Subcutaneous preadipocyte (primary cell): ENCODE measurements at places on chromosomes 5 and 9. TPM values are rescaled to one million over a fixed set of nuclear protein-coding genes. Genes with fewer than 3 reads are reported as not detected.

The PCDHA11 gene
- under 0.01 TPM in 1 of 2 replicates, not detected in the other for total RNA-seq

The GMCL2 gene
- total RNA-seq: not detected in 2 replicates

The BTNL9 gene
- 0.37 TPM in 1 of 2 replicates, not detected in the other for total RNA-seq

The EEIG1 gene
- total RNA-seq: 10.8 and 13.6 TPM in 2 replicates

The ADAMTS2 gene
- total RNA-seq: 37.9 and 39.7 TPM in 2 replicates

The NRG2 gene
- total RNA-seq: 1.1 and 2.0 TPM in 2 replicates

The MELK gene
- total RNA-seq: 25.0 and 38.9 TPM in 2 replicates

The GRM6 gene
- not detected in 2 replicates for total RNA-seq

The OBP2B gene
- total RNA-seq: not detected in 2 replicates

The PCDHB2 gene
- total RNA-seq: 0.59 and 1.5 TPM in 2 replicates

The HSD17B3 gene
- total RNA-seq: not detected in 2 replicates

The LCN1 gene
- not detected in 2 replicates for total RNA-seq

The ECM2 gene
- total RNA-seq: 2.0 and 3.3 TPM in 2 replicates

The AQP7 gene
- total RNA-seq: 0.59 and 1.1 TPM in 2 replicates

The PCDHA5 gene
- total RNA-seq: under 0.01 TPM in 1 of 2 replicates, not detected in the other

The SPINK6 gene
- not detected in 2 replicates for total RNA-seq

The C5orf52 gene
- not detected in 2 replicates for total RNA-seq

The PLPP1 gene
- total RNA-seq: 44.8 and 51.0 TPM in 2 replicates

The GABRA6 gene
- total RNA-seq: not detected in 2 replicates

The SLC6A19 gene
- total RNA-seq: not detected in 2 replicates

The GFI1B gene
- not detected in 2 replicates for total RNA-seq

The GLDC gene
- 11.0 and 17.6 TPM in 2 replicates for total RNA-seq

The HTR4 gene
- not detected in 2 replicates for total RNA-seq

The BAAT gene
- under 0.01 TPM in 1 of 2 replicates, not detected in the other for total RNA-seq

The SMIM3 gene
- 101 and 126 TPM in 2 replicates for total RNA-seq

The BARHL1 gene
- not detected in 2 replicates for total RNA-seq

The PPWD1 gene
- 29.3 and 31.2 TPM in 2 replicates for total RNA-seq

The TRIM41 gene
- total RNA-seq: 9.9 and 14.5 TPM in 2 replicates

The PCDHA6 gene
- under 0.01 and 0.37 TPM in 2 replicates for total RNA-seq

The CCNO gene
- total RNA-seq: 0.20 TPM in 1 of 2 replicates, not detected in the other

The PPP3R2 gene
- total RNA-seq: not detected in 2 replicates

The CBY3 gene
- not detected in 2 replicates for total RNA-seq

The FOXD4L6 gene
- 0.20 and 0.37 TPM in 2 replicates for total RNA-seq

The UNC13B gene
- 23.1 and 25.2 TPM in 2 replicates for total RNA-seq

The PHF2 gene
- 9.2 and 12.1 TPM in 2 replicates for total RNA-seq

The IL5 gene
- total RNA-seq: not detected in 2 replicates

The ACOT12 gene
- not detected in 2 replicates for total RNA-seq
